RCC 7860 (cell line): ENCODE measurements at places on chromosomes 1 and 21.

GRCh38 chr1:119582801-119583200, 65.3 kb downstream of the ZNF697 start:
- DNase-seq, result peak; percentile 29

- DNase-seq, result peak; percentile 28
Measured at GRCh38 chr1:3772027-3772714, 378 bp upstream of the SMIM1 start.

GRCh38 chr1:80531182-80531581, 1269.6 kb upstream of the ADGRL2 start:
- DNase-seq, result peak; percentile 67

DNA sequence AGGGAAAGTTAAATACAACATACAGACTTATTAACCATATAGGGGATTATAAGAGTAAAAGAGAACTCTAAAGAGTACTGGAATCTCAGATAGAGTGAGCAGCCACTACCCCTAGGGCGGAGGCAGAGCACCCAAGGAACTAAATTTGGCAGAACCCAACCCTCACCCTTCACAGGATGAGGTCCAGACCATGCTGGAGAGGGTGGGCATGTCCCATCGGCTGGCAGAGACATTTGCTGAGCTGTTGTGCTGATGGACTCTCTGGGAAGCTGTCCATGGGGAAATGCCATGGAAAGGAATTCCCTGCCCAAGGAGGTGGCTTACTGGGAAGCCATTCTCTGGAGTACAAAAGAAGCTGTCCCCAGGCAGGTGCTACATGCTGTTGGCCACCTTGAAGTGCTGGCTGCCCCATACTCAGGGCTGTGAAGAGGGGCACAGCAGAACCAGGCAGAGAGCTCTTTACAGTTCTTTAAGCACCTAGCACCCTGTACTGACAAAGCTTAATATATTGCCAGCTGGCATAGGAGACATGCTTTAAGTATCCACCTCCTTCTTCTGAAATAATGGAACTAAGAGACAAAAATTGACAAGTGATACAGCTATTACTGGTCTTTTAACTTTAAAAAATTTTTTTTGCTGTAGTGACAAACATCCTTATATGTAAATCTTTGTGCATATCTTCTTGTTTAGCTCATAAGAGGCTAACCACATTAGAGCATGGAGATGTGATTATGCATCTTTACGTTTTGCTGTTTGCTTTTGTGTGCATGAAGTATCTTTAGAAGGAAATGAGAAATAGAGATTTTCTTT, 29.6 kb downstream of the TSNAX start:
- no peak for DNase-seq

- DNase-seq, result no peak
Measured at GRCh38 chr1:150234309-150234565, 1.7 kb downstream of the ANP32E start.

- DNase-seq, result no peak
Measured at GRCh38 chr1:77516106-77516505, 166.4 kb downstream of the ZZZ3 start.

DNA sequence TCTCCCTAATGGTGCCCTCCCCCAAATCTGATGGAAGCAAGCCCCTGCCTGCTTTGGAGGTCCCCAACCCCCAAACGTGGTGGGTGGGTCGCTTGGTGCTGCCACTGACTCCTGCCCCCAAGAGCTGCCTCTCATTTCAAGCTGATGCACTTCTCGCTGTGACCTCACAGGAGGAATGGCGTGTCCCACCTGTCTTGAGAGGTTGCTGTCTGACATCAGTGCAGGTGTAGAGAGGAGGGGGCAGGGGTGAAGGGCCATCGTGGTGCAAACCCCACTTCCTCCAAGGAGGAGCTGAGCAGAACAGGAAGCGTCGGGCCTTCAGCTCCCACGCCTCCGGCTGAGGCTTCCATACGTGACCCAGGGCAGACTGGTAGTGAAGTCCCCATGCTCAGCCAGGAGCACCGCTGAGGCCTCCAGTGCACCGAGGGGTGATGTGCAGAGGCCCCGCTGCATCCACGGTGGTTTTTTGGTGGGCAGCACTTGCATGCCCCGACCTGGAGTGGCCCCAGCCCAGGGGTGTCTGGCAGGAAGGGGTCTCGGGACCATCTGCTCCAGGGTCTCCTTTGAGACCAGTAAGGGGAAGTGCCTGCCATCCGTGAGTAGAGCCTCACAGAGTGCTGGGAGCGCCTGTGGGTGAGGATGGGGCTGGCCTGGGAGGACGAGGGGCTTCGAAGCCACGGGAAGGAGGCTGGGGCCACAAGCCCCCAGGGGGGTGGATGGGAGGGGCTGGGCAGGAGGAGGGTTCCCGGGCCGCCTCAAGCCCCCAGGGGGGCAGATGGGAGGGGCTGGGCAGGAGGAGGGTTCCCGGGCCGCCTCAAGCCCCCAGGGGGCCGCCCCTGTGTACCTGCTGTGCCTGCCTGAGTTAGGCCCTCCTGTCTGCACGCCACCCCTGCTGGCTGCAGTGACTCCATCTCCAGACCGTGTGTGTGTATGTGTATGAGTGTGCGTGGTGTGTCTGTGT, 39.8 kb downstream of the WDR4 start:
- no peak for DNase-seq

GRCh38 chr1:68377098-68377497, 72.7 kb downstream of the RPE65 start:
- DNase-seq, result no peak

DNA sequence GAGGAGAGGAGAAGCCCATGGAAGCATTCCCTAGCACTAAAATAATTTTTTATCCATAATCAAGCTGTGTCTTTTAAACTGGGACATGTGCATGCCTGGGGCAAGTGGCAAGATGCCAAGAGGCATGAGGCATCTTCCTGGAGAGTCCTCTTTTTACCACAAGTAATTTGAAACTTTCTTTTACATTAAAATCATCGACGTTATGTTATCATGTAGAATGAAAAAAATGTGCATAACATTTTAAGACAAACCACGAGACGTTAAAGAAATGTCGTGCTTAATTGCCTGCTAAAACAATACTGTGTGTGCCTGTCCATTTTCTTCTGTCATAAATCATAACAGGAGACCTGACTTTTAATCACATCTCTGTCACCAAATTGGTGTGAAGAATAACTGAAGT, 1.5 kb downstream of the STYXL2 start:
- DNase-seq, result peak; percentile 36

- DNase-seq, result no peak
Measured at GRCh38 chr1:9842073-9842711, 18.4 kb upstream of the CLSTN1 start.

DNA sequence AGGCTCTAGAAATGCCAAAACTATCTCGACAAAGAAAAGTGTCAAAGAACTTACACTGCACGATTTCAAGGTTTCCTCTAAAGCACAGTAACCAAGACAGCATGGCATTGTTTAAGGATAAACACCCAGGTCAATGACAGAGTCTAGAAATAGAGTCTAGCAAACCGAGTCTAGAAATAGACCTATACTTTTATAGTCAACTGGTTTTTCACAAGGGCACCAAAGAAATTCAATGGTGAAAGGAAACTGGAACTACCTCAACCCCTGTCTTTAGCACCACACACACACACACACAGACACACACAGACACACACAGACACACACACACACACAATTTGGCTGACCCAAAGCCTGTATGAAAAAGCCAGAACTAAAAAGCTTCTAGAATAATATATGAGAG, 67.1 kb upstream of the PGBD5 start:
- no peak for DNase-seq

DNA sequence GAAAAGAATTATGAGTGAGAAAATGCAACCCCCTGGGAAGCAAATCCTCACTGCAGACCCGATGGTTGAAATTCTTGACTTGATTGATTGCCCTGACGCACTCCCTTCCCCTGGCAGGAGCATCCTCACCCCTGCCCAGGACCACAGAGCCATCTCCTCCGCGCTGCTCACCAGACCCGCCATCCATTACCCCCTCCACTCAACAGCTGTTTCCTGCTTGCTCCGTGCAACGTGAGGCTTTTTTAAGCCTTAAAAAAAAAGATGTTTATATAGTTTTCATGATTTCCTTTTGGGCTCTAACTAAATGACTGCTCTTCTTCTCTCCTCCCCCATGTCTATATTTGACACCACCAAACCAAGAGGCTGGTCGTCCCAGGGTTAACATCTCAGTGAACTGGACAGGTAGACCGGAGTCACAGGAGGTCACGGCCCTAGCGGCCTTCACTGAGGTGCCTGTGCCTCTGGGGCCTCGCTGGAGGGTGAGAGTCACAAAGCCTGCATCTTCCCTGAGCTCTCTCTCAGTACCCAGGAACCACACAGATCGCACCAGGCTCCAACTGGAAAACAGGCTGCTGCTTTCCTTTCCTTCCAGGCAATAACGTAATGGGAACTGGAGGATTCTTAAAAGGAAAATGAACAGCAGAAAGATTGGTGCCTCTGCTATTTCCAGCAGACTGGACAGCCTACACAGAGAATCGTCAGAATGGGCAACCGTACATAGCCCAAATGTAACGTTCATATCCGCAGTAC, 49.8 kb downstream of the ZBTB18 start:
- no peak for DNase-seq

DNA sequence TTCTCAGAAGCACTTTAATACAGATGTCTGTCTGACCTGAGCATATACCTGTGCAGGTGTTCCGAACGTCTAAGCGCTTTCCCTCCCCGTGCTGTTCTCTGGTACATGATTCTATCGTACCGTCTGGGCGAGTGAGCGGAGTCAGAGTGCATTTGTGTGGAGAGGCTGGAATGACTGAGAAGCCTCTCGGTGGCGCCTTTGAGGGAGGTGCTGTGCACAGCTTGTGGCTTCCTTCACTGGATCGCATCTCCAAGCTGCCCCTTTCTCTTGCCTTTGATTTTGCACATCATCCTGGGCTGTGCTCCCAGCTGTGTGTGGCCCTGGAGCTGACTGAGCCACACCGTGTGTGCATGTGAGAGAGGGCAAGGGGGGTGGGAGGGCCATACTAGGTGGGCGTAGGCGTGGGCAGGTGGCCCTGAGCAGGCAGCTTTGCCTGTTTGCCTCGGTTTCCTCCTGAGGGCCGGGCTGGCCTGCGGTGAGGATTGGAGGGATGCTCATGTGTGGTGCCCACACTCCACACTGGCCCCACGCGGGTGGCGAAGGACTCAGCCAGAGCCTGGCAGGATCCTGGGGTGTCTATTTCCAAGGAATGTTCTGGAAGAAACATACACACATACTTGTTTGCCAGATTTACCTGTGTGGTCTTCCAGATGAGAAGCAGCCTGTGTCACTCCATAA, 105.3 kb downstream of the ADARB1 start:
- no peak for DNase-seq

GRCh38 chr1:29655145-29655544, 418.8 kb downstream of the PTPRU start:
- no peak for DNase-seq

DNA sequence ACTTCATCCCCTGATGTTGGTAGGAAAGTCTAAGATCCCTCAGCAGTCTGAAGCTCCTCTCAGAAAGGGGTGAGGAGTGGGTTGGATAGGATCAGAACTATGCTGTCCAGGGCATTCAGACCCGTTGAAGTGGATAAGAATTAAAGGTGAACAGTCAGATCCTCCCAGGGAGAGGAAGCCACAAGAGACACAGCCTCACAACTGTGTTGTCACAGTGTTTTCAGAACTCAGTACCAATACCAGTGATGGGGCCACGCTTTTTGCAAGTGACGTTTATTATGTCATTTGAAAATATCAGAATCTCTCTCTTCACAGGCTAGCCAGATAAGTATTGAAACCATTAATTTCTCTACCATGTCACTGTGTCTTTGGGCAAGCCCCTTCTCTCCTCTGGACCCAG, 15.4 kb upstream of the EPS15 start:
- no peak for DNase-seq

DNA sequence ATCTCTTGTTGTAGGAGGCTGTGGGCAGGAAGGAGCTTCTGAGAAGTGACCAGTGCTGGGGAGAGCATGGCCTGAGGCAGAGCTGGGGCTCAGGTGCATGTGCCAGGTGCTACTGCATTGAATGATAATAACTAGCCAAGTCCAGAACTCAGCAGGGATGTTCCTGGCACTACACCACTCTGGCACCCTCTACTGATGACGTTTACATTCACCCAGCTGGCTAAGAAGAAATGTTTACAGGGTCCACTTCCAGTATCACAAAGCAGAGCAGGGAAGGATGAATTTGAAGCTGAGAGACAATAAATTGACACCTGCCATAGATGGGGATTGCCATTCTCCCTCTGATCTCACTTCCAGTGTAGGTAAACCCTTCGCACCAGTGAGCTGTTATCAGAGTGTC, 411.8 kb downstream of the SETD4 start:
- DNase-seq, result no peak

DNA sequence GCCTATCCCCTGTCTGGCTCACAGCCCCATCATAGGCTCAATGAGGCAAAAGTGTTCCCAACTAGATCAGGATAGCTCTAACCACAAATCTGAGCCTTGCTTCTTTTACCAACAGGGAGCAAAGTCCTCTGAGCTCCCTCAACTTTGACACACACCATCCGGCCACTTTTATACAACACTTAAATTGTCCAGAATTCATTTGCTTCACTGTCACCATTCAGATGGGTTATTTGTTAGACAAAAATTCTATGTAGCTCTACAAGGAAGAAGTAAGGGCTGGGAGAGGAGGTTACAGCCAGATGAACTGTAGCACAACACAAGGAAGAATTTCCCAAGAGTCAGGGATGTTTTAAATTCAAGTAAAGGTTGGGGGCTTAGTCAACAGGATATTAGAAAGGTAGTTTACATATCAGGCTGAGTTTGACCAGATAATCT, 50.8 kb downstream of the TGFBR3 start:
- no peak for DNase-seq

DNA sequence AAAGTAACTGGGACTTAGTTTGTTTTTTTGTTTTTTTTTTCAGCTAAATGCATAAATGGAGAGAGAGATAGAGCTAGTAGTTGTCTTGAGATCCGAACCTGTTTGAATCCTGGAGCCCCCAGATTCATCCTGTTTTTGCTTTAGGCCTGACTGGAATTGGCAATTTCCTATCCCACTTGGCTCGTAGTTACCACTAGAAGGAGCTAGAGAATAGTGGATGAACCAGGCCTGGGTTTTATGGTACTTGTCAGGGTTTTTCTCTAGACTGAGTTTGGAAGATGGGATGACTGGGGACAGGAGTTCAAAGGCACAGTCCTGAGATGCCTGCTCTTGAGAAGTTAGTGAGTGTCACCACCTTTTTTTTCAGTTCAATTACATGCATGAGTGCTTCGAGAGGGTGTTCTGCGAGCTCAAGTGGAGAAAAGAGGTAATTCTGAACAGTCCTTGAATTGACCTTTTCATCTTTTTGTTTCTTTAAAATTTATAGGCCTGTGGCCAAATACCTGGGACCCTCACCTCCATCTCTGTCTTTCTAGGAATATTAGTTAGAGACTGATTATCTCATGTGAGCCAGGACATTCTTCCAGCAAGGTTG, 23.4 kb downstream of the CELF3 start:
- peak; percentile 20 for DNase-seq

DNA sequence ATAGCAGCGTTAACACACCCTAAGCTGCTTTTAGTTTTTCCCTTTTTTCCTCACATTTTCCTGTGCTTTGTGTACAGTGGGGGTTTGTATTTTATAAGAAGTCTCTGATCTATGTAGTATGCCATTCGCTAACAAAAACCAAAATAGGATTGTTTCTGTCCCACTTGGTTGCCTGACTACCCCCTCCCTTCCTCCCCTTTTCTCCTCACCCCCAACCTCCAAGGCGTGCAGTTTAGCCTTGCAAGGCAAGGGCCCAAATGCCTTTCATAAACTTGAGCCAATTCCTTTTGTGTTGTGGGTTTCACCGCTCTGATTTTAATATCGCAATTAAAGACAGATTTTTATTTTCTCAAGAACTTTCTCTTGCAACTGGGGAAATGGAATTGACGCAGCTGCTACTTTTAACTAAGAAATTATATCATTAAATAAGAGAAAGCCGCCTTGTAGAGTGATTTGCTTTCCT, 276.9 kb downstream of the TM2D1 start:
- DNase-seq, result no peak

- DNase-seq, result no peak
Measured at GRCh38 chr21:24436236-24436635, 1171.0 kb downstream of the MRPL39 start.
